RPMI8226 (cell line): ENCODE measurements at places on chromosomes 3 and 15.

- DNase-seq = no peak
Observed at GRCh38 chr3:114333923-114334240, 40.1 kb downstream of the TIGIT start.

DNA sequence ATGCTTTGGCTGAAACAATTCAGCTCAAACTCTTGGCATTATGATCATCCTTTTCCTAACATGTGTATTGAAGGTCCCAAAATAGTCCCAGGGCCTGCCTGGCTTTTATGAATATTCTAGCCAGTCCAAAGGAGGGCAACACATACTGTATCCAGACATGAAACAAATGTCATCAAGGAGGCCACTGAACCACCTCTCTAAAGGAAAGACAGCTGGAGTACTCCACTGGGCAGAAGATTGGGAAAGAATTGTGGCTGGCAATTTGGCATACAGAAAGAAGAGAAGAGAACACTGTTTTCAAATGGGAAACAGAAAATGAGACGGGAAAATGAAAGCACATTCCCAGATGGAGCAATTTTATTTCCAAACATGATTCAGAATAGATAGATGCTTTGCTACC, 80.6 kb downstream of the NCEH1 start:
- no peak for DNase-seq

GRCh38 chr3:64291345-64291744, 66.1 kb upstream of the PRICKLE2 start:
- DNase-seq = no peak

DNA sequence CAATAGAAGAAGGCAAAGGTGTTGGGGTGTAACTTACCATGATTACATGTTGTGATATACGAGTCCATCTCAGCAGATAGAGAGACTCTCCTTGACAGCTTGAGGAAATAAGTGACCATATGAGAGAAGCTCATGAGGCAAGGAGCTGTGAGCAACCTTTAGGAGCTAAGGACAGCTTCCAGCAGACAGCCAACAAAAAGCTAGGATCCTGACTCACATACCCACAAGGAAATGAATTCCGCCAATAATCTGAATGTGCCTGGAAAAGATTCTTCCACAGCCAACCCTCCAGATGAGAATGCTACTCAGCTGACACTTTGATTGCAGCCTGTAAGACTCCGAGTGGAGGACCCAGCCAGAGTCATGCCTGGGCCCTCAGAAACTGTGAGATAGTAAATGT, 339.6 kb upstream of the TPRG1 start:
- DNase-seq = no peak

GRCh38 chr3:187361835-187362234, 6.3 kb upstream of the RTP4 start:
- DNase-seq = no peak

- DNase-seq = peak; percentile 95
Observed at GRCh38 chr15:69666921-69667811, 214.5 kb downstream of the RPLP1 start.

GRCh38 chr3:135136361-135137100, 341.5 kb downstream of the EPHB1 start:
- no peak for DNase-seq

DNA sequence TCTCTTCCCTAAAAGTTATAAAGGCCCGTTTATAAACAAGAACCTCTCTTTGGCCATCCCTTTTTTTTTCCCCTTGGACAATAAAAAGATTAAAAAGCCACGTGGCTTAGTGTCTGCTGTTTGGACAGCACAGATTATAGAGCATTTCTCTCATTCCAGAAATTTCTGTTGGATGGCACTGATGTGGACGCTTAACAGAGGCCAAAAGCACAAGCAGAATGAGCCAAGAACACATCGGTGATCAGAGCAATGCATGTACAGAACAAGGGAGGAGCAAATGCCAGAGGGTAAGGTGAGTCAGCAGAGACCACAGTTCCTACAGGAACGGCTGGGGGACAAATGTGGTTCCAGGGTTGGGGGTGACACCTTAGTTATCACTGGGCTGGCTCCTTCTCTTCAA, 30.3 kb upstream of the CTNNB1 start:
- no peak for DNase-seq

- DNase-seq = no peak
Observed at GRCh38 chr3:99925584-99926230, 108.0 kb downstream of the CMSS1 start.

DNA sequence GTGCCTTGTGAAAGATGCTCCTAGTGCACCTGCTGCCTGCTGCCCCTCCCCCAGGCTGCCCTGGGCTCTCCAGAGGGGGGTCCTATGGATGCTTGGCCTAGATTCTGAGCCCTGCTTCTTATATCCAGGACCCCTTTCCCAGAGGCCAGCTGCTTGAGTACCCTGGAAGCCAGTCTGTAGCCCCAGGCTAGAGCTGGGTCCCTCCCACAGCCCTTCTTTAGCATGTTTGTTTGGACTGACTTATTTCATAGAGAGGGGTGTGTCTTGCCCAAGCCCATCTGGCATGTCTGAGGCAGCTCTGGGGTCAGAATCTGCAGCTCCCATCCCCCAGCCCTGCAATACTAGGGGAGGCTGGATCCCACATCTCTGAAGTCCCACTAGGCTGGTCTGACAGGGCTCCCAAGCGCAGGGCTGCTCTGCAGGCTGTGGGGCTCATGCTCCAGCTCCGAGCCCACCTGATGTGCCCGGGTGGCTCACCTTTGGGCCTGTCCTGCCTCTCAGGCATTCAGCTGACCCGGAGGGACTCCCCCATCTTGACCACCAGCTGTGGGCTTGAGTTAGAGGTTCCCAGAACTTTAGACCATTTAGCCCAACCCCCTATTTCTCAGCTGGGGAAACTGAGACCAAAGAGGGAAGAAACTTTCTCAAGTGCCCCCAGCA, 3.1 kb downstream of the CHRNB4 start:
- no peak for DNase-seq

DNA sequence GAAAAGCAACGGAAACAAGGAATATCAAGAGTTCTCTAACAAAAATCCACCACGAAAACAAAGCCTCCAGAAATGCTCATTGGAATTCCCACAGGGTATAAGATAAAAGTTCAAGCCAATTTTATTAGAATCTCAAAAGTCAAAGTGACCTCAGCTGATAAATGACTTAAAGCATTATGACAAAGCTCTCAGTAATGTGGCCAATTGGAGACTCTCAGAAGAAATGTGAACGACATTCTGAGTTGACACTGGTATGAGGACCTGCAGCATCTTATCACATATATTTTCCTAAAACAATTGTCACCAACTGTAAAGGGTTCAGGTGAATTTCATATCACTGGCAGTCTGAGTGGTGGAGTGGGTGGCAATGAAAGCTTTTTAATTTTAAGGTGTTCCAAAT, 199.1 kb downstream of the FOXP1 start:
- no peak for DNase-seq

- DNase-seq = no peak
Observed at GRCh38 chr15:80614711-80615360, 80.3 kb upstream of the ABHD17C start.

- peak; percentile 17 for DNase-seq
Observed at GRCh38 chr3:187743195-187744141, 1.8 kb downstream of the BCL6 start.

- DNase-seq = no peak
Observed at GRCh38 chr15:28273873-28274610, 47.9 kb downstream of the HERC2 start.

DNA sequence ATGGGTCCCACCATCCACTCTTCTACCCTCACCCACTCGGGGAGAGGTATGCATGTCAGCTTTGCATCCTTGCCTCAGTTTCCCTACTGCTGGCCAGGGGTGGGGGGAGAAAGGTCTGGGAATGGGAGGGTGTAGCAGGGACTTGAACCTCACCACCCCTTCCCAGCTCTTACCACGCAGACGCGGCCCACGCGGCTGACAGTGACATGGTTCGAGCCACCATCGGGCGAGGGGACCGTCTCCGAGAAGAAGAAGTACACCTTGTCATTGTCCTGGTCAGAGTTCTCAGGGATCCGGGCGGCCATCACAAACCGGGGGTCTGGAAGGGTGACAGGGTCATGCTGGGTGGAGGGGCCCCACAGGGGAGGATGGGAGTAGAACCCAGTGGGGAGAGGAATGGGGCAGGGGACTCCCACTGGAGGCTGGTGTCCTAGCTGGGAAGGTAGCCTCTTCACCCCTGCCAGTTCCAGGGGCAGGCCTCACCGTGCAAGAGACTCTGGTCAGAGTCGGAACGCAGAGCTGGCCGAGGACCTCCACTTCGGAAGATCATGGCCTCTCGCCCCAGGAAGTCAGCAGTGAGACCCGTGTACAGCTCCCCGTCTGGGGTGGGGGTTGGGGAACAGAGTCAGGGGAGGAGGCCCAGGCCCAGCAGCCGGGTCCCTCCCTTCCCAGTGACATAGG, 3.7 kb downstream of the SEMA3G start:
- DNase-seq = no peak

DNA sequence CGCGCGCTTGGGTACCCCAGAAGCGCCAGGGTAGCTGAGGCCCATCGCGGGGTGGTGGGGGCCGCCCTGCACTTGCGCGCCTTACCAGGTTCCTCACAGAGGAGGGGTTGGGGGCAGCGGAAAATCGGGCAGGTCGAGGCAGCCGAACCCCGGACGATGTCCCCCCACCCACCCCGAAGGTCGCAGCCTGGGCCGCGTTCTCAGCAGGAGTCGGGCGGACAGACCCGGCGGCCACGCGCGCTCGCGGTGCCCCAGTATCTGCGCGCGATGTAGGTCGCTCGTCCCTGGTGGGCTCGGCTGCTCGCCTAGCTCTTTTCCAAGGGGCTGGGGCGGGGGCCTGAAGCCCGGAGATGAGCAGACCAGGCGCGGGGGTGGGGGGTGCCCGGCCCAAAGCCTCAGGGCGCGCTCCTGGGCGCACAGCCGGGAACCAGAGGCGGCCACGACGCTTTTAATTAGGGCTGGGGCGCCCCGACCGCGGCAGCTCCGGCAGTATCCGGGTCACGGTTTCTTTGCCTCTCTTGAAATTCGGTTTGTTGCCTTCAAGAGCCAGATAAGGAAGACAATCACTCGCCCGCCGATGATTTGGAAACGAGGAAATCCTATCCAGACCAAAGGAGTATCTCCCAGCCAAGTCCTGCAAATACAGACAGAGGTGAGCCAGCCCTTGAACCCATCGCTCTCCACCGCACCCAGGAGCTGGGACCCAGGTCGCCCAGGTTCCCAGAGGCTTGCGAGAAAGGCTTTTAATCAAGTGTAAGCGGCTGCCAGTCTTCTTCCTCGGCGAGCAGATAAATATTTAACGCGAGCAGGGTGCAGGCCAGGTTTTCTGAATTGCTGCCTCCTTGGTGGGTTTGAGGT, 4.6 kb downstream of the SKOR1 start:
- no peak for DNase-seq

- no peak for DNase-seq
Observed at GRCh38 chr15:43900996-43901395, 74.2 kb downstream of the WDR76 start.

GRCh38 chr3:45218578-45219390, 7.3 kb downstream of the TMEM158 start:
- DNase-seq = no peak

DNA sequence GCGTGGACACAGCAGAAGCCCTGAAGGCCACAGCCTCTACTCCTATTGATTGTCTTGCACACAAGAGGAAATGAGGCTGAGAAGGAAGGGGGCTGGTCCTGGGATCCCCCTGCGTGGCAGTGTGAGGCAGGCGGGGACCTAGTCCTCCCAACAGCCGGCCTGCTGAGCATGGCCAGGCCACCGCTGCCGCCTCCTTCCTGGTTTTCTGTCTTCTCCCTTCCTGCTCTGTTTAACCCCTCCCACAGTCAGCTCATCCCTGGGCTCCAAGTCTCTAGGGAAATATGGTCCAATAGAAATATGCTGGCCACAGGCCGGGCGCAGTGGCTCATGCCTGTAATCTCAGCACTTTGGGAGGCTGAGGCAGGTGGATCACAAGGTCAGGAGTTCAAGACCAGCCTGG, 42.1 kb upstream of the HES1 start:
- DNase-seq = no peak

- no peak for DNase-seq
Observed at GRCh38 chr3:16460886-16461285, 52.6 kb downstream of the RFTN1 start.

DNA sequence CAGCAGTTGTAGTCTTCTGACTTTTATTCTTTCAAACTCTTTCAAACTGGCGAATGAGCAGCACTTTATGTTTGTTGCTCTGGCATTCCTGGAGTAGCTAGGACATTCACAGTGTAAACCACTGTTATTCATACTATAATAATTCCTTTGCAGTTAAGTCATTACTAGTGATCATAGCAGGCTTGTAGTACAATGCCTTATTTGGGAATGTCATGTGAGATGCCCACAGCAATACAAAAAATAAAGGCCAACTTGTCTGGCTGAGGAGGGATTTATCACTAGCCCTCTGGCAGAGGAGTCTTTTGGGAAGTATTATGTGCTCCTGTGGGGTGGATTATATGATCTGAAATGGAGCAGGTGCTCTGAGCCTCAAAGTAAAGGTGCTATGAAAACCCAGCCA, 197.2 kb downstream of the VGLL3 start:
- DNase-seq = no peak

DNA sequence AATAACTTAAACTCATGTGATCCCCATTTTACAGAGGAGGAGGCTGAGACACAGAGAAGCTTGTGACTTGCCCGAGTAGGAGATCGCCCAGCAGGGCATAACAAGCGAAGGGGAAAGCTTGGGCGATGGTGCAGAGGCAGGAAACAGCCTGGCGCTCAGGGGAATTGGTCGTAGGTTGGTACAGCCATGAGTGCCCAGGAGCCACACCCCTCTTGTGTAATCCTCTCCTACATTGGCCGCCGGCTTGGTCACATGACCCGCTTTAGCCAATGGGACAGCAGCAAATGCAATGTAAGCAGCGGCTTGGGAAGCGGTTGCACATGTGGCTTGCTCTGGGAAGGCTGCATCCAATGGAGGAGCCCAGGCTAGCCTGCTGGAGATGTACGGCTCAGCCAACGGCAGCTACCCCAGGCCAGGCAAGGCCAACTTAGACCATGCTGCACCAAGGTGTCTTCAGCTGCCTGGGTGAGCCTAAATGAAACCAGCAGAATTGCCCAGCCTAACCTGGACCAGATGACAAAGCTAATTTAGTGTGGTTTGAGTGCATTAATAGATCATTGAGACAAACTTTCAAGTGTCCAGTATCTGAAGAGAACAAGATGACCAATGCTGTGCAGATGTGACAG, 50.3 kb upstream of the SLC6A6 start:
- peak; percentile 72 for DNase-seq

DNA sequence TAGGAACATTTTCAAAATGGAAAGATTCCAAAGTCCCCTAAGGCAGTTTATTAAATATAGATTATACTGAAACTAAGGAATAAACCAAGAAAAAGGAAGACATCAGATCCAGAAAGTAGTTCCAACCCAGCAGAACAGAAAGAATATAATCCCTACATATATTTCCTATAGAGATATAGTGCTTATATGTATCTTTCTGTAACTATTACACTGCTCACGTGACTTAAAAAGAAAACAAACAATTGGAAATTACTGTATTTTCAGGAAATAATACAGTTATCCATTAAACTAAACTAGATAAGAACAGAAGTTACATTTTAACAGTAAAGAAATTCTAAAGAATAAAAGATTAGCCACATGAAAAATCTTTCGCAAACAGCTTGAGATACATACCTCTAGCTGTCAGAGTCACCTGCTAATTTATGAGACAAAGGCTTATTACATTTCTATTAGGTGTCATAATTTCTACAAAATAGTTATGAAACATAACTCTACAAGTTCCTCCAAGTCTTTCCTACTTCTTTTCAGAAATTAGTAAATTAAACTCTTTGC, 10.5 kb downstream of the DPH6 start:
- no peak for DNase-seq

GRCh38 chr3:152330559-152330958, 61.8 kb downstream of the MBNL1 start:
- no peak for DNase-seq
